ENCODE measurements at places on chromosomes 7 and 10. TPM values are rescaled to one million over a fixed set of nuclear protein-coding genes. Genes with fewer than 3 reads are reported as not detected.

The NEUROG3 gene
- not detected for total RNA-seq

The FRAT2 gene
- total RNA-seq: 9.4 TPM

The WNT8B gene
- not detected for total RNA-seq

The DNAH11 gene
- under 0.01 TPM for total RNA-seq

The PSMG3 gene
- total RNA-seq: 38.7 TPM

GRCh38 chr7:128672927-128673517 lies 930 bp downstream of the GARIN1A start:
- DNase-seq: no peak

GRCh38 chr10:69624245-69624786 lies 5.7 kb upstream of the FAM241B start:
- DNase-seq: peak; percentile 23

DNA sequence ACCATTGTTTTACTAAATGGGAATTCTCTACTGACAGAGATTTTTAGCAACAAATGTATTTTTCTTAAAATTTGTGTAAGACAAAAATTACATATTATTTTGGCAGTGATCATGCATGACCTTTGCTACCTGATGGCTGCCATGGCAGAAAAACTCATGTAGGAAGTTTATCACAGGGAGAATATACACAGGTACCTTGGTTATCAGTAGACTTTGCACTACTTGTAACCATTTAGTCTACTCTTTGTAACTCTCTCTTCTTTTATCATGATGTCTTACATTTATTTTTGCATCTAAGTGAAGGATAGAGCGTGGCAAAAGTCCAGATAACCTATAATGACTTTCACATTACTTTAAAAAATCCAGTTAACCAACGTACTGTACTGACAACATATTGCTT lies 34.1 kb downstream of the REEP3 start:
- no peak for DNase-seq

GRCh38 chr7:110432061-110432553 lies 658.8 kb upstream of the LRRN3 start:
- DNase-seq: no peak

DNA sequence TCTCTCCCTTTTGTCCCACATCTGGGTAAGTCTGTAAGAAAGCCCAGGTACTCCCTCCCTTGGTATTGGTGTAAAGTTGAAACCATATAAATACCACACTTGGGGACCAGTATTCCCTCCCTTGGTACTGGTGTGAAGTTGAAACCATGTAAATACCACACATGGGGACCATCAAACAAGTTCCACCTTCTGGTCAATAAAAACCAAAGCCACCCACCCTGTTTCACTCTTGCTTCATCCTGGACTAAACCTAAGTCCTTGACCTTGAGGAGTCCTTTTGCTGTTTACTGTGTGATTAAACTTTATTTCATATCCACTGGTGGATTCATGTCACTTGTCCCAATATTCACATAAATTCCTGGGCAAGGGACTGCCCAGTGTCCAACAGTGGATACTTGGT lies 8.4 kb downstream of the P4HA1 start:
- DNase-seq: no peak

- no peak for DNase-seq
These were observed 15.7 kb downstream of the RBM33 start for GRCh38 chr7:155660059-155660757.

GRCh38 chr10:68154211-68154497 lies 44.9 kb downstream of the MYPN start:
- DNase-seq: no peak

DNA sequence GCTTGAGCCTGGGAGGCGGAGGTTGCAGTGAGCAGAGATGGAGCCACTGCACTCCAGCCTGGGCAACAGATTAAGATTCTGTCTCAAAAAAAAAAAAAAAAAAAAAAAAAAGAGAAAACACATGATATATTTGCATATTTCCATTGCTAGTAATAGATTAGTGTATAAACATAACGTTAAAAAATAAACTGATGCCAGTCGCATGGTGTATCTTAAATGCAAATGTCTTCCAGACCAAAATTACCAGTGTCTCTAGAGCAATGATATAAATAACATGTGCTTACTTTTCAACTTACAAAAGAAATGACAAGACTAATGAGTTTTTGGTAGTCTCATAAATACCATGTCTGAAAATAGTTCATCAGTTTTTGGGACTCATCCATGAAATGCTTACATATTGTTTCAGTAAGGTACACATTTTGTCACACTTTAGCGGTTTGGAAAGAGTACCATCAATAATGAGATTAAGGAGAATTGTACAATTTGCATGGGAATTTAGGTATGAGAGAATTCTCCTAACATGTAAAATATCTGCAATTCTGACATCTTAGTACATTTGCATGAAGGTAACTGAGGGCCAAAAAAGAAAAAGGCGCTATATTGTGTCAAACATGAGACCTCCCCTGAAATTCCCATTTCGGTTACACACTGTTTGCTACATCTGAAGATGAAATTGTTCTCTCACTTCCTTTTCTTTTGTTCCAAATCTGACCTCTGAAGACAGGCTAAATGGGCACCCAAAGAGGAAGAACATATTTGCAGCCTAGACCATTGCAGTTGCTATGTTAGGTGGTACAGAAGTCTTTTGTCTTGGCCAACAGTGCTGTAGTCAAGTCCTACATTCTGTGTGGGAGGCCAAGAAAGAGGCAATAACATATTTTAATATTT lies 51.5 kb upstream of the PIP4K2A start:
- DNase-seq: no peak

DNA sequence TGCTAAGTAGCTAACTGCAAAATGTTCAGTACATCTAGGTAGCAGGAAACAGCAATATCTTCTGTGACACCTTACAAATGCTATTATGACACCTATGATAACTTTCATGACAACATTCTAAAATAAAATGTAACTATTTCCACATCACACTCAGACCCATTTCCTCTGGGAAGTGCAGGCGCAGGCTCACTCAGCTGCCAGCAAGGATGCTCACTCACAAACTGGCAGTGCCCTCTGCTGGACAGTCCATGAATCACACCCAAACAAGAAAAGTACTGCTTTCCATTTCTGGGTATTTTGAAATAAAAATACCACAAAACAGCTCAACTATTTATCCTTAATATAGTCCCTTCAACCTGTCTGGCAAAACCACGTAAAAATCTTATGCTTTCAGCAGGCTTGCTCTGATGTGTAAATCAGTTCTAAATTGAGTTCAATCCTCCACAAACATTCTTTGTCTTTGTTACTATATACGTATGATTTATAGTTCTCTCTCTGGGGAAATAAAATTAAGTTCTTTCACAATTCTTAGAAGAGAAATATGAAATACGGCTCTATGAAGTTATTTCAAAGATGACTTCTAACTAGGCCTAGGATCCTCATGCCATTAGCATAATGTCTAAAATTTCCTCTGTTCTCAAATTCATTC lies 176.6 kb downstream of the PARD3 start:
- DNase-seq: peak; percentile 88

- no peak for DNase-seq
These were observed 24.4 kb upstream of the SMARCD3 start for GRCh38 chr7:151272877-151273276.

GRCh38 chr7:57867884-57868701 lies 418.1 kb downstream of the ZNF716 start:
- DNase-seq: no peak

DNA sequence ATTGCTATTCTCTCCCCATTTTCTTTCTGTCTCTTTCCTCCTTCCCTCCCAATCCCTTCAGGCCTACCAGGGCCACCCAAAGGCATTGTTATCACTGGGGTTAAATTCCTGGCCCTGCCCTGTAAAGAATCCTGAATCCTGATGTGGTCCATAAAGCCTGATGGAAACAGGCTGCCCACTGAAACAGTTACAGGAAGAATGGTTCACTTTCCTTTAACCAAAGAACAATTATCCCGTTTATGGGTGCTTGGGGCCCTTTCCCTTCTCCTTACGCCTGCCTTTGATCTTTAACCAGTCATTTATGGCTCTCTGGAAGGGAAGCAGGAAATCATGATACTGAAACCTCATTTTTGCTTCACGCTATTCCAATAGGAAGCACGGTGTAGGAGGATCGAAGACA lies 273.1 kb upstream of the NEBL start:
- DNase-seq: no peak

GRCh38 chr7:158700008-158700407 lies 4.6 kb downstream of the NCAPG2 start:
- no peak for DNase-seq

DNA sequence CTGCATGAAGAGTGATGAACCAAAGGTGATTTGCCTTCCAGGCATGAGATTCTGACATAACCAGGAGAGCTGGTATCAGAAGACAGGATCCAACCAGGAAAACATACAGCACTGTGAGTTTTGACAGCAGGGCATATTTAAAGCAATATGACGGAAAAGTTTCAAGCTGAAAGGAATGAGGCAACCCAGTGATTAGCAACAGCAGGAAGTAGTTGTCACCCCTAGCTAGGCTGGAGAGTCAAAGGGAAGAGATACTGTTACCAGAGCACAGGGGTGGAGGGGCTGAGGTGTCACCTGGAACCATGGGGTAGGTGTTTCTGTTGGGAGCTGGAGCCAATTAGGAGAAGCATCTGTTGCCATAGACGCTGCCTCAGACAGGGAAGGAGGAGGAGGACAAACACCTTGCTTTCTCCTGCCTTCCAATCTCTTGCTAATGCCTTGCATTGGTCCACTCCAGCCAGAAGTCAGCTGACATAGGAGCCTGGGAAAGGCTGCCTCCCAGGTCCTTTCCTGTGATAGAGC lies 125.4 kb upstream of the SORCS3 start:
- no peak for DNase-seq

GRCh38 chr10:26706936-26707335 lies 9.4 kb downstream of the PDSS1 start:
- DNase-seq: no peak

- no peak for DNase-seq
These were observed 63.7 kb downstream of the LCOR start for GRCh38 chr10:96895662-96896424.

GRCh38 chr10:43237128-43237527 lies 29.7 kb downstream of the RASGEF1A start:
- no peak for DNase-seq

Data from osteoblast (primary cell).